Muscle of arm (tissue), 14 donors: ENCODE measurements at places on chromosomes 7 and 10. TPM values are rescaled to one million over a fixed set of nuclear protein-coding genes. Genes with fewer than 3 reads are reported as not detected.

DNA sequence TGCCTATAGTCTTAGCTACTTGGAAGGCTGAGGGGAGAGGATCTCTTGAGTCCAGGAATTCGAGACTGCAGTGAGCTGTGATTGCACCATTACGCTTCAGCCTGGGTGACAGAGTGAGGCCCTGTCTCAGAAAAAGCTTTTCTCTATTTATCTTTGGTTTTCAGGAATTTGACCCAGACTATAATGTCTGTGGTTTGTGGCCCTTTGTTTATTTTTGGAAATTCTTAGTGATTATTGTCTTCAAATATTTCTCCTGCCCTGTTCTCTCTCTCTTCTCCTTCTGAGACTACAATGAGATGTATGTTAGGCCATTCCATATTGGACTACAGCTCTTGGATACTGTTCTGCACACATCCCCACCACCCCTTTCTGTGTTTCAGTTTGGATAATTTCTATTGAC is 4.7 kb downstream of the MUC12 start:
- DNase-seq: no peak

DNA sequence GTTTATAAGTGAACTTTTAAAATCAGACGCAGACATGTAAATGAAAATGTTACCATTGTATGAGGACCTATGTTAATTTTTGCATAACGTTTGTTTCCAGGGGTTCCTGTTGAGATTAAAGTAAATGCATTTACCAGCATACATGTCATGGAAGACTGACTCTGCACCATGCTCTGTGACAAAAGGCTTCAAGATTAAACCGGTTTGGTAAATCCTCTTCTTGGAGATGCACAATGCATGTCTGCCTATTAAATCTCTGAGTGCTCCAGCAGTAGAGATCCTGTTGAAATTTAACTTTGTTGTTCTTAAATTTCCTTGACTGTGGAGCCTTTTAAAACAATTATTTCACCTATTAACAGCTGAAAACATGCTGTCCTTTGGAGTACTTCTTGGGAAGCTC is 36.5 kb upstream of the JAZF1 start:
- no peak for DNase-seq

GRCh38 chr7:46513447-46513848 is 592.4 kb upstream of the IGFBP3 start:
- no peak for DNase-seq

- peak; percentile 79 for DNase-seq
These were observed 758.6 kb downstream of the AUTS2 start for GRCh38 chr7:70356787-70357328.

- no peak for DNase-seq
These were observed 341.9 kb upstream of the CHRM2 start for GRCh38 chr7:136526408-136527105.

DNA sequence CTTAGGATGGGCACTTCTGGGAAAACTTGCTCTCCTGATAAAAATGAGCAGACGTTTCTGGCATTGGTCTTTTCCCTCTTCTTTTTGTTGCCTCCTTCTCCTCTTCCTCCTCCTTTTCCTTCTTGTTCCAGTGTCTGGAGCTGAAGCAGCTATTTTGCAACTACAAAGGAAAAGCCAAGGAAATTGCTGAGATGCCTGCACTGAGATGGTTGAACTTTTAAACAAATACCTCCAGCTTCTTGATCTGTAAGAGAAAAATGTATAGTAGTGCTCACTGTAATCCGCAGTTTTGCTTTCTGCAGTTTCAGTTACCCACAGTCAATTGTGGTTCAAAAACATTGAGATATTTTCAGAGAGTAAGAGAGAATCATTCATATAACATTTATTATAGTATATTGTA is 7.5 kb upstream of the SND1 start:
- DNase-seq: no peak

DNA sequence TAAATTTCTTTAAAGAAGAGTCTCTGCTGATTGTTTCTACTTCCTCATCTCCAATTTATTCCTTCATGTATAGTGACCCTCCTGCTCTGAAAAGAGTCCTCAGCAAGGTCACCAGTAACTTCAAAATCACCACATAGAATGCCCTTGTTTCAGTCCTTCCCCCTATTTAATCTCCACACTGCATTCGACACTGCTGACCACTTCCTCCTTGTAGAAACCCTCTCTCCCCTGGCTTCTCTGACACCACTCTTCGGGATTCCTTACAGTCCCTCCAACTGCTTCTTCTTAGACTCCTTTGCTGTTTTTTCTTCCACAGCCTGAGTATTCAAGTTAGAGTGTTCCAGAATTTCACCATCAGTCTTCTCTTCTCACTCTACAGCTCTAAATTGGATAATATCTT is 89.5 kb downstream of the VPS41 start:
- no peak for DNase-seq

DNA sequence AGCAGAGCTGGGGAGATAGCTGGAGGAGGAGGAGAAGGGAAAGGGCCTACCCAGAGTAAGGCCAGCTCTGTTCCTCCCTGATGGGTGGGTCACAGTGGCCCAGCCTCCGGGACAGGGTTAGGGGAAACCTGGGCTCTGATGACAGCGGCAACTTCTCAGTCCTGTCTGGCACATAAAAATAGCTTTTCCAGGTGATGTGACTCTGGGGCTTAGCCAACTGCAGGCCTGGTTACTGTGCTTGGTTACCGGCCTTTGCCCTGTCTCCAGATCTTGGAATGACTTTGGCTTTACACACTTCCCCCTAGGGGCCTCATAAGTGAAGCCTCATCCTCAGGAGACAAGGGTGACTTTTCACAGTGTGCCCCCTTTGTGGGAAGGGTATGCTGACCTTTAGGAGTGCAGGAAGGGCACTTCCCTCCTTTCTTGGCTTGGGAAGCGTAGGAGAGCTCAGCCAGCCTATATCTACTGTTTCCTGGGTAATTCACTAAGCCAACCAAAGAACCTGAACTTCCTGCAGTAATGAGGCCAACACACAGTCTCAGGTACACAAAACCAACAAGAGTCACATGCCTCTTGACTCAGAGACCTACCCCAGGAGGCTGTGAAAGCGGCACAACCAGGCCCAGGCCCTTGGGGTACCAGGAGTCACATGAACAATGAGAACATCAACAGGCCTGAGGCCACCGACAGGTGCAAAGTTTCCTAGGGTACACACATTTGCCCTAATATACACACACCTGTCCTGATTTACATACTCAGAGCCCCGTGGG is 11.7 kb upstream of the HILPDA start:
- no peak for DNase-seq

DNA sequence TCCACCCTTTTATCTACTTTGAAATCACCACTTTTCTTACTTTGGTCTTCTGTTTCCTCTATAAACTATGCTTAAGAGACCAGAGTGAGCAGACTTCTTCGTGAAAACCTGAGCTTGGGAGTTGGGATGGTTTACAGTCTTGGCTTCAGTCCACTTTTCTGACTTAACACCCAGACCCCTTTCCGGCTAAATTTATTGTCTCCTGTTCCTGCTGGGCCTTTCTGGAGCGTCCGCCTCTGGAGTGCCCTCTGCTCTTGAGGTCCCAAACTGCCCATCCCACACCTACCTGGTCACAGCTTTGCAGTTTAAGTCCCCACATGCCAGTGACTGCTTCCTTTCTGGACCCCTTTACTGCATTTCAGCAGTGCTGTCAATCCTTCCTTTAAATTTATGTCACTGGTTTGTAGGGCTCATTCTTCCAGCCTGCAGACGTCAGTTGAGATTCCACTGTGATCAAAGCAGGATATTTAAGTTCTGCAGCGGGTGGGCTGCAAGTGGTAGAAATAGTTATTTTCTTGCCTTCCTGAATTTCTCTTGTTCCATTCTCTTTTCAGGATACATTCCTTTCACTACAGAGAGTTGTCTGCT is 80.3 kb downstream of the KAT6B start:
- no peak for DNase-seq

DNA sequence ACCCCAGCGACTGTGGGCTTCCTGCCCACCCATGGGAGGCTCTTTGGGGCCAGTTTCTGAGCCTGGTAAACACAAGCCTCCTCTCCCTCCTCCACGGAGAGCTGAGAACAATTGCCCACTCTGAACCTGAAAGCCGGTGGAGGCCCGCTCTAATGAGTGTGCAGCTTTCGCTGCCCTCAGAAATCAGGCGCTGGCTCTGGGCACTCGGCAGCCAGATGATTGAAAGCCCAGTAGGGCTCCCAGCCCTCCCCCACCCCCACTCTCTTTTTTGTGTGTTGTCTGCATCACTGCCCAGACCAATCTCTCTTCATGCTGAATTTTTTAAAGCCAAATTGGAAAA is 438.9 kb downstream of the RPS24 start:
- no peak for DNase-seq

DNA sequence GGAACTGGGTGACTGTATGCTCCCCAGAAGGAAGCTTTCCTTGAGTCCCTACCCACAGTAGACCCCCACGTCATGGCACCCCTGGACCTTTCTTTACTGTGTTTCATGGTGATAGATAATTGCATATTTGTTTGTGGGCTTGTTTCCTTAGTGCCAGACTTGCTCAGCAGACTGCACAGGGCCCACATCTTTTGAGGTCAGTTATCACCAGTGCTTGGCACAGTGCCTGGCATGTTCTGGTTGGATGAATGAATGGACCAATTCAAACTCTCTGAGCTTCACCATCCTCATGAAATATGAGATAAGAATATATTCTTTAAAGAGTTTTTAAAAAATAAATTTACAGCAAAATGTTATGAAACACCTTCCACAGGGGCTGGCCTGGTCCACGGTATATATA is 78.4 kb upstream of the EMX2 start:
- DNase-seq: no peak

GRCh38 chr10:76034353-76035205 is 603.2 kb downstream of the LRMDA start:
- no peak for DNase-seq

DNA sequence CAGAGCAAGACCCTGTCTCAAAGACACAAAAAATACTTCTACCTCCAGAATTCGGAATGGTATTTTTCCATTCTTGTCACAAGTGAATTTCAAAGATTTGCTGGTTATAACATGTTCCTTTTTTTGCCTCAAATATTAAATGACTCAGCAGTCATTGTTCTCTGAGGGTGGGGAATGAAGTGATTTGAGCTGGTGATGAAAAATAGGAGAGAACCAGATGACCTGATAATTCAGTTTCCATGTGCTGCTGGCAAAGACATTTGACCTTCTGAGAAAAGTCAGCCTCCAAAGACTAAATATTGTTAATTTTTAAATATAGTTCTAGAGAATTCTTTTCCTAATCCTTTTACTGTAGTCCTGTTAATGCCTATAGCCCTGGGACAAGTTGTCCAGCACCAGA is 78.9 kb downstream of the CACNB2 start:
- DNase-seq: no peak

- no peak for DNase-seq
These were observed 1.6 kb downstream of the C7orf25 start for GRCh38 chr7:42910306-42910705.

- no peak for DNase-seq
These were observed 43.1 kb upstream of the KDM7A start for GRCh38 chr7:140219672-140220524.

GRCh38 chr10:112333452-112333851 is 40.5 kb upstream of the ACSL5 start:
- DNase-seq: no peak

- no peak for DNase-seq
These were observed 55.8 kb downstream of the RBM20 start for GRCh38 chr10:110699859-110700468.

DNA sequence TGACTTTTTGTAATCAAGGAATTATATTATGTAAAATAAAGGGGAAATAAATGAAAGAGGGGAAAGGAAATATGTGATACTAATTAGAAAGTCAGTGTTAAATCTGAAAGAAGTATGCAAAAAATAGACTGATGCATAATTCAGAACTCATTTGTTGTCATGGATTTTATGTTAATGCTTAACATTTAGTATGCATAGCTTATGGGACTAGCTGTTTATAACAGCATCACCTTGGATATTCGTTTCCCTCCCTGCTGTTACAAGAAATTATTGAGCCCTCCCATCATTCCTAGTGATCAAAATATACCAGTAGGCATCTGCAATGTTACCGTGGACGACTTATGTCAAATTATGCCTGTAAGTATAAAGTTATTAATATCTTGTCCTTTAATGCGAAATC is 85.9 kb downstream of the HECTD2 start:
- no peak for DNase-seq

- no peak for DNase-seq
These were observed 62.8 kb upstream of the GPR158 start for GRCh38 chr10:25112016-25112415.

DNA sequence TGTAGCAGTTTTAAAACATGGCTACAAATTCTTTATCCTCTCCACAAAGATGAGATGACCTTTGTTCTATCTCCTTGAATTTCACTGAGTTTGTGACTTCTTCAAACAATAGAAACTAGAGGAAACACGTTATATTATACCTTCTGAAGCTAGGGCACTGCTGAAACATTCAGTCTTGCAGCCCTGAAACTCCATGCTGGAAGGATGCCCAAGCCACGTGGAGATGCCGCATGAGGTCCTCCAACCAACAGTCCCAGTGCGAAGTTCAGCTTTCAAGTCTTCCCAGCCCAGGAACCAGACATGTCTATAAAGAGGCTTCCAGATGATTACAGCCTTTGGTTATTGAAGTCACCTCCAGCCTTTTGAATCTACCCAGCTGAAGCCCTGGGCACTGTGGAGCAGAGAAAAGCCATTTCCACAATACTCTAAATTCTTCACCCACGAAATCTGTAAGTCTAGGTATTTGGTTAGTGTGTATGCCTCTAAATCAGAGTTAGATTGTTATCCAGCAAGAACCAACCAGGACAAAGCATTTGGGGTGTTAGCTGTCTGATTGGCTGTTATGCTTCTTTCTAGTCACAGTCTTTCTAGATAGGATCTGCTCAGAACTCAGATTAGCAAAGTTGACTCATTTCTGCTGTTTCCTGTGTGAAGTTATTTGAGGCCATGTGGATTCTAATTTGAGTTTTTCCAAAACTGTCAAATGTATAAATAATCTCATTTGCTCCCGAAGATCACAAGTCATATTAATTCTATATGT is 186.5 kb upstream of the TMEM72 start:
- DNase-seq: no peak

- no peak for DNase-seq
These were observed 127.4 kb downstream of the WNT2 start for GRCh38 chr7:117195361-117196029.

- DNase-seq: no peak
These were observed 439 bp downstream of the IQUB start for GRCh38 chr7:123533929-123534382.

GRCh38 chr10:117409549-117410305 is 34.5 kb upstream of the PDZD8 start:
- no peak for DNase-seq

GRCh38 chr7:76091506-76091905 is 43.6 kb downstream of the MDH2 start:
- no peak for DNase-seq

PON1 gene
- 0.47 TPM for polyA plus RNA-seq

FAM20C gene
- 35.4 TPM for polyA plus RNA-seq

PTCD1 gene
- polyA plus RNA-seq: 5.2 TPM

DENND2A gene
- polyA plus RNA-seq: 43.3 TPM

SH2B2 gene
- polyA plus RNA-seq: 22.3 TPM

ANKRD1 gene
- 111 TPM for polyA plus RNA-seq

GJD4 gene
- not detected for polyA plus RNA-seq

ADRA2A gene
- 4.5 TPM for polyA plus RNA-seq

VPS37D gene
- polyA plus RNA-seq: not detected

HOXA13 gene
- not detected for polyA plus RNA-seq

H2BK1 gene
- polyA plus RNA-seq: not detected

PLAU gene
- 27.2 TPM for polyA plus RNA-seq

PARD3 gene
- not detected for polyA plus RNA-seq

CNNM1 gene
- 0.05 TPM for polyA plus RNA-seq

CD36 gene
- polyA plus RNA-seq: 285 TPM

CDCA7L gene
- polyA plus RNA-seq: 22.5 TPM

LIPN gene
- polyA plus RNA-seq: not detected

STK31 gene
- 0.59 TPM for polyA plus RNA-seq
